SHP77 (cell line): ENCODE measurements at places on chromosomes 2 and 18.
A peak's percentile ranks its signal among the peaks of the same experiment; 100 is the strongest.

DNA sequence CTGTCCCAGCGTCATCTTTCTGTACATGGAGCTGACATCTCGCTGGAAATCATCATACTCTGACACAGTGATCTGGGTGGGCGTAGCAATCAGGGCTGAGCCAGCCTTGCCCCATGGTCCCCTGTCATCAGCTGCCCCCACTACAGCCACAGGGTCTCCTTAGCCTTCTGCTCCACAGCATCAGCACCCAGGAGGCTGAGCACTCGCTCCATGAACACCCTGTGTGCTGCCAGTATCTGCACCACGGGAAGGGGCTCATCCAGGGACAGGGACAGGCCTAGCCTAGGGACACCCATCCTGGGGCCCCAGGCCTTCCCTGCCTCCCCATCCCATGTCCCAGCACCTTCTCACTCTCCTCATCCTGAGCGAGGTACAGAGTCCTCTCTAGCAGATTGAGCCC lies 11.4 kb downstream of the ALPG start:
- DNase-seq: no peak

DNA sequence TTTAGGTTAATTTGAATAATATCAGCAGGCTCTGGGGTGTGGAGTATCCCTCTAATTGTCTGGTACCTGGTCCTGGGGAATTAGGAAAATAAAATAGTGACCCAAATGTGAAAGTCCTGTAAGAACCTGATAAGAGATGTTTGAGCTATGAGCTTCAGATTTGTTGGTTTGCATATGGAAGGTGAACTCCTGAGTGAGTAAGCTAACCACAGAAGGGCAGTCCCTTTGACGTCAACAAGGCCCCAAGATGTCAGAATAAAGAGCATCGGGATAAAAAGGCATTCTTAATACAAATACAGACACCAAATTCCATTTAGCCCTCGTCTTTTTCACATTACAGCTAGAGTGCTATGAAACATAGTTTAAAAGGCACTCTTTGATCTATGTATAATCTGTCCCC lies 1366.3 kb upstream of the TMEFF2 start:
- DNase-seq: no peak

GRCh38 chr2:115083711-115084110 lies 641.3 kb downstream of the DPP10 start:
- no peak for DNase-seq

DNA sequence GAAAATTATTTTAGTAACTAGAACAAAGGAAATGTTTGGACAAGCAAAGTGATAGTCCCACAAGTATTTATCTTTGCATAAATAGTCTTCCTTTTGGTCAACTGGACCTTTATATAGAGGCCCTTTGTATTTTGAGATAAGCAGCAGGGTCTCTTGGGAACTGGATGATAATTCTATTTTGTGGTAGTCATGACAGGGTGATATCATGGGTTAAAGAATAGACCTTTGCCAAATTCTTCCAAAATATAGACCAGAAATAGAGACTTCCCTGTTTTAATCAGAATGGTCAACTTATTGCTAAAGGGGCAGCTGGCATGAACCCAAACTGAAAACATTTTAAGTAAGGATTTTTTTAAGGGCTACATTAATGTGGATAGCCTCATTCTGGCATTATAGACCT lies 10.5 kb downstream of the PLEK start:
- DNase-seq: no peak

DNA sequence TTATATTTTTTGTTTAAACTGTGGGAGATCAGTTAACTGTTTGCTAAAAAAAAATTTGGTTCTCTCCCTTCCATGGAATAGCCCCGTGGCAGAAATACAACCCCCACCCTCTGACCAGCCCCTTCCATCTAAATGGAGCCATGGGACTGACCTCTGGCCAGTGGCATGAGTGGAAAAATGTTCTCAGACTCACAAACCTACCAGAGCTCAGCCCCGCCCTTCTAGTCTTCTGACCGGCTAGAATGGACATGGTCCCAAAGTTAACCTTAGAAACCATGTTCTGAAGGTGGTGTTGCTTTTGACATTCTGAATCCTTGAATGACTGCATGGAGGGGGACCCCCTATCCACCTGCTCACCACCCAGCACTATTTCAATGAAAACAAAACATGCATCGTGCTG lies 1.3 kb upstream of the CHRNA1 start:
- DNase-seq: no peak

DNA sequence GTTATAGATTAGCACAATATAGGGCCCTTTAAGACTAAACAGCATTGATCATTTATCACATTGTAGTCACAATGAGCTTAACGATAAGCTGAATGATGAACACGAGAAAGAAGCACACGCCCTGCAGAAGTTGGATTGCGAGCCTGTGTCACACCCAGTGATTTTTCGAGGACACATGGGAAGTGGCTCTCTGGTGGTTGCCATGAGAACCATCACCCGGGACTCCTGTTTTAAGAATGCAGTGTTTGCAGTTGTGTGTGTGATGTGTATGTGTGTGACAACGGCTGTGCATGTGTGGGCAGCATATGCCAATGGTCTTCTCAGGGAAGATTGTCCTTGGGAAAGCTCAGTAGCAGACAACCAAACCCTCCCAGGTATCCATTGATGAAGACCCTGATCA lies 69.2 kb downstream of the PDCL3 start:
- DNase-seq: no peak

DNA sequence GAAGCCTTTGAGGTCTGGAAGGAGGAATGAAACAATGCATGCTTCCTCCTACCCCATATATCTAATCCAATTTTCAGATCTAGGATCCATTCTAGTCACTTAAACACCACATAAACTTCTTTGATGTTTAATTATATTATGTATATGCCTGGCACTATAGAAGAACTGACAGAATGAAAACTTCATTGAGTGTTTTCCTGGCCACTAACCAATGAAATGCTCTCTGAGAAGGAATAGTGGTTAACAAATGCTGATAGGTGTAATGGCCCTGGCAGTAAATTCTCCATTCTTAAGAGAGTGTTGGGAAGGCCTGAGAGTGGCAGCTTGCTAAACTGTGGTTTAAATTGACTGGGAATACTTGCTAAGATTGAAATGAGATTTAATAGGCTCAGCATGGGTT lies 710.0 kb downstream of the LRRTM4 start:
- no peak for DNase-seq

DNA sequence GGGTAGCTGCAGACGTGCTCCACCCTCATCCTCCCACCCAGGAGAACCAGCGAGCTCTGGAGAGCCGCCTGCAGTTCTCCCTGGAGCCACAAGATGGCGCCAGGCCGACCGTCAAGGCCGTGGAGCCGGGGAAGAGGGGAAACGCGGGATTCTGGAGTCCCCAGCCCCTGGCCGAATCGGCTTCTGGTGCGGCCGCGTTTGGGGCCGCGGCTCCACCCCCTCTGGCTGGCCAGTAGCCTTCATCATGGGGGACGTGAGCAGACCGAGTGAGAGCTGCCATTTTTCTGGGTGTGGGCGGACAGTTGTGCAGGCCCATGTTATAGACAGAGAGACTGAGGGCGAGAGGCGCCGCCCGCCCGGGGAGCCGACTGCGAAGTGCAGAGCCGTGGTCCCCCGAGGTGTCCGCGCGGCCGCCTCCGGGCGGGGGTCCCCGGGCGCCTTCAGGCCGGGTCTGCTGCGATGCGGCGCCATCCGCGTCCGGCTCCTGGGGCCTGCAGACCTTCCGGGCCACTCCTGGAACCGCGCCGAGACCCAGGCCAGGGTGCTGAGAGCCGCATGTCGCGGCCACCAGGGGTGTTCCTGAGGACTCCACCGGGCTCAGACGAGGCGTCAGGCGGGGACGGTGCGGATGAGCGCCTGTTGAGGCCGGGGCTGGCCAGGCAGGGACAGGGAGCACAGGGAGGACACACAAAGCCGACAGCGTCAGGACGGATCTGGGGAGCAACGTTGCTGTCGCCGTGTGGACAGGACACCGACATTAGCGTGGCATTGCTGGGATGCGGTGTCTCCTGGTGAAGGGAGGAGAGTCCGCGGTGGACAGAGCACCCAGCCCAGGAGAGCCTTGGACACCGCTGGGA lies 418.2 kb upstream of the HS6ST1 start:
- DNase-seq: peak; percentile 72

DNA sequence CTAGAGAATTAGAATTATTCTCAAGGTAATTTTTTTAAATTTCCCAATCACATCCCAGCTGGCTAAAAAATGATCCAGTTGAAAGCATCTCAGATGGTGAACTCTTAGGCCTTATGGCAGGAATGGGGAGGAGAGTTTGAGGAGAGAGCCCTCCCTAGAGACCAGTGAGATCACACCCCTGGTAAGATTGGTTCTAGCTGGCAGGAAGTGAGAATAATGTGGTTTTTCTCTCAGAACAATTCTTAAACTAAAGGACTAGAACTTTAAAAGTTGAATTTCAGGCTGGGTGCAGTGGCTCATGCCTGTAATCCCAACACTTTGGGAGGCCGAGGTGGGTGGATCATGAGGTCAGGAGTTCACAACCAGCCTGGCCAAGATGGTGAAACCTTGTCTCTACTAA lies 120.2 kb downstream of the MYO3B start:
- DNase-seq: no peak
